GM12892 (cell line): ENCODE measurements at places on chromosomes 13 and 19.

- DNase-seq, result no peak
These were observed 245.0 kb downstream of the MTUS2 start for GRCh38 chr13:29065142-29065541.

DNA sequence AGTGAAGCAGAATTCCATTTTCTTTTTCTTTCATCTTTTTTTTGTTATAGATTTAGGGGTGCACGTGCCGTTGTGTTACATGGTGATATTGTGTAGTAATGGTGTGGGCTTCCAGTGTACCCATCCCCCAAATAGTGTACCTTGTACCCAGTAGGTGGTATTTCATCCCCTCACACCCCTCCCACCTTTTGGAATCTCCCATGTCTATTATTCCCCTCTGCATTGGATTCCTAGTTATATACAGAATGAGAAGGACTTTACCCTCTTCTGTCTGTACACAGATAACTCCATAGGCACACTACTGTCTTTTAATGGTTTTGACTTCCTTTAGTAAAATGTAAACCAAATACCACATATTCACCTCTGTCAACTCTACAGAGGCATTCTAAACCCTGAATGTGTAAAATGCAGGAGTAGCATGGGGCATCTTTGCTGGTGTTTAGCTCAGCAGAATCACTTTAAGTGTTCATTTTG is 28.0 kb downstream of the FRY start:
- DNase-seq, result no peak

GRCh38 chr19:55069865-55070197 is 5.8 kb upstream of the EPS8L1 start:
- DNase-seq, result no peak

GRCh38 chr13:44464471-44464870 is 90.8 kb downstream of the SERP2 start:
- no peak for DNase-seq

- DNase-seq, result no peak
These were observed 187.9 kb downstream of the USP12 start for GRCh38 chr13:26983543-26984320.

DNA sequence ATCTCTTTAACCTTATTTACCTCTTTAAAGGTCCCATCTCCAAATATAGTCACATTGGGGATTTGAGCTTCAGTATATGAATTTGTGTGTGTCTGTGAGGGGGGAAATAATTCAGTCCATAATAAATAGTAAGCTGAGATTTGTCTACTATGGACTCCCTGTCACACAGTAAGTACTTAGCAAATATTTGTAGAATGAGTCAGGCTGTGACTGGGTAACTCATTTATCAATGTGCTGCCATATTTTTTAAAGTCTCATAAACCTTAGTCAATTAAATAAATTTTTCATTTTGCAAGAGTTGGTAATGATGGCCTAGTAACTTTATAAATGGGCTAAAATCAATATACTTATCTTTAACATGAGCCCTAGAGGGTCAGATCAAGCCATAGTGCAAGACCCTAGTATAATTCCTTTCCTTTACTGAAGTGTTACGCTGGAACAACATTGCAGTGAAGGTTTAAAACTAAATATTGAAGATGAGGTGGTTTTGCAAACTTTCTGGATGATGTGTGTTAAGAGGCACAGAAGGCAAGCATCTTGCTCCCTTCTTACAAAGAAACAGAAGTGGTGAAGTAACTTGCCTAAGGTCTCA is 305.1 kb downstream of the KCNRG start:
- no peak for DNase-seq
